ENCODE measurements at places on chromosomes 13 and 19.

- peak; percentile 19 for DNase-seq
These were observed 44.8 kb downstream of the ANKRD10 start for GRCh38 chr13:110869805-110870706.

- no peak for DNase-seq
These were observed 4.1 kb downstream of the IGFL4 start for GRCh38 chr19:46036744-46037128.

DNA sequence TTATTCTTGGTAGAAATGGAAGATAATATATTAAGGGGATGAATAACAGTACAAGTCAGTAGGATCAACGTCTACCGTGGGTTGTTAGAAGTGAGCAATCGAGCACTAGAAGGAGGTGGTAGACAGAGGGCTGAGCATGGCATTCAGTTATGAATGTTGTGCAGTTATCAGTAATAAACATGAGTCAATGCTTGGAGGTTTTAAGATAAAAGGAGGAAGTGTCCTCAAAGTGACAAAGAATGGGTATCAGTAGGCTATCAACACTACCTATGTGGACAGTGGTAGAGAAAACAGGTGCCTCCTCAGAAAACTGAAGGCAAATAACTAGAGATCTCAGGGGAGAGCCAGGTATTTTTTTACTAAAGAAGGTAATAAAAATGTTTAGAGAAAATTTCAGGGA, 1607.0 kb downstream of the PCDH9 start:
- no peak for DNase-seq

DNA sequence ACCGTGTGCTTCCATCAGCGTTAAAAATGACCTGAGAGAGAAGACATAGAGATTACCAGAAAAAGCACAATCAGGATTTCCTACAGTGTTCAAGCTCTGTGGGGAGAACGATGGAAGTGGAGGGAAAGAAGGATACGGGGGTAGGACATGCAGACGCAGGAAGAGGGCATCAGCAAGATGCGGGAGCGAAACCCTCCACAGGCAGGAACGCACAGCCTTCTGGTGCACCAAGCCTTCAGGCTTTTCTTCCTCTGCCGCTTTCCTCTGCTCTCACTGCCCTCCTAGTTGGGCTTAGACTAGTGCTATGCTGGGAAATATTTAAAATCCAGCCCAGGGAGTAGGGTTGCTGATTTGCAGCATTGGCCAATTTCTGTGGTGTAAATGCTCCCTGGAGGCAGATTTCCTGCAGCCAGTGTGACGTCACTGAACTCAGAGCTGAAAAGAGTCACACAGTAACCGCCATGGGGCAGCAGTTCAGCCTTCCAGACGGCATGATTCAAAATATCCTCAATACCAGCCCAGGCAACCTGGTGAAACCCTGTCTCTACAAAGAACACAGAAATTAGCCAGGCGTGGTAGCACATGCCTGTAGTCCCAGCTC, 205.1 kb upstream of the SOX1 start:
- no peak for DNase-seq

GRCh38 chr13:75136151-75136550, 345.8 kb downstream of the TBC1D4 start:
- no peak for DNase-seq

DNA sequence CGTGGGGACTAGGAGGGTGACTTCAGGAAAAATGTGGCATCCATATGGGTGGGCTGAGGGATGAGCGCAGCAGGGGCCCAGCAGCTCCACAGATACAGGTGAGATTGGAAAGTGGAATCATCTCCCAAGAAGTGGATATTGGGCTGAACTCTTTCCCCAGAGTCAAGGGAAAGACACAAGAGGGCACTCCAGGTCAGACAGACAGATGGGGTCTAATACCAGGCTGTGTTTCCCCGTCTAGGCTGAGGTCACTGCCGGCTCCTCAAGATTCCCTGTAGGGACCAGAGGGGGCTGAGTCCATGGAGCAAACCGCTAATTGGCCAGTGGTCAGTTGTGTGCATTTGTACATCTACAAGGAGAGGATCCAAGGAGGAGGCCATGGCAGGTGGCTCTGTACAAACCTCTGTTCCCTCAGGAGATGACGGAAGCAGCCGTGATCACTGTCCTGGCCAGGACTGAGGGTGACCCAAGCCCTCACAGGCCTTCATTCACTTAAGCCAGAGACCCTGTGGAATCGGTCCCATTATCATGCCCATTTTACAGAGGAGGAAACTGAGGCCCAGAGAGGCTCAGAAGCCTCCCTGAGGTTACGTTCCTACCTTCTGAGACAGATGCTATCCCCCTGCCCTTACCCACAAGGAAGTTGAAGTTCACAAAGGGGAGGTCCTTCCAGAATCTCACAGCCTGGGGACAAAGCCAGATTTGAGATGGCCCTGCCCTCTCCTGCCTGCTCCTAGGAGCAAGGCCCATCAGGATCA, 14.9 kb upstream of the IGLON5 start:
- DNase-seq, result no peak

DNA sequence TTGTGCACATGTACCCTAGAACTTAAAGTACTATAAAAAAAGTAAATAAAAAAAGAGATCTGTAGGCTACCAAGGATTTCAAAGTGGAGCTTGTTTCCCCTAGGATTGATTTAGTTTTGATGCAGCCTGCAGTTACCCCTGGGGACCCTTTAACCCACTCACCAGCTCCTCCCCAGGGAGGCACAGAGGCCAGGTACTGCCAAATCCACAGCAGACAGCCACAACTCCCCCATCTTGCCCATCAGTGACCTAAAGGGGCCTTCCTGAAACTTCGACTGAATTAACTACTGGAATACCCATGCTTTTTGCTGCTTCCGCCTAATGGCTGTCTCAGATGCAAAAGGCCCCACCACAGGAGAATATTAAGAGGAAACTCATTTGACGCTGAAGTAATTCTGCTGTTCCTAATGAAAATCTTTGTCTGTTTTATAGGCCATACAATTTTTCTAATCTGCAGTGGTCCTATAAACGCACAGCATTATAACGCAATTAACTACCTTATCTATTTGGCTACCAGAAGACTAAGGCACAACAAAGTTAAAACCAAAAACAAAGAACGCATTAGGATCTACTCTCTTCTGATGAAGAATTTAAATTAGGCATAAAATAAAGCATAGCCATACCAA, 95.0 kb downstream of the FOXO1 start:
- DNase-seq, result no peak

DNA sequence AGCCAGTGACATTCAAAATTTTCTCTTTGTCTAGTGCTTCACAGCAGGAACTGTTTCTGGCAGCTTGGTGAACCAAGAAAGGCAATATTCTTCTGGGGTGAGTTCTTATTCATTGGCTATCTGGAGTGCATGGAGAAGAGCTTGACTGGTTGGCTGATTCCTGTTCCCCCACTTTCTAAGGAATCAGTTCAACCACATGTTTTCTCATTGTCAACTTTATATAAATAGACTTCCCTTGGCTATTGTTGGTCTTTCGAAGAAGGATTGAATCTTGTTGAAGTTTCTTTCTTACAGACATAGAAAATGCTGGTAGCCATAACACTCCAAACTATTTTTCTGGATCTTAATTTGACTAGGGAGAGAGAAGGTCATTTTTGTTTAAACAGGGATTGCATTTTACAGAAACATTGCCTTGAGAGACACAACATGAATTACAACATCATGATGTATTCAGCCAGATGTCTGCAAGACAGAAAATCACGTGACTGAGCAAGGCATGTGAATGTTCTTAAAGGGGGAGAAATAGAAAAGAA, 85.2 kb downstream of the EDNRB start:
- no peak for DNase-seq

GRCh38 chr13:80126389-80127068, 214.4 kb downstream of the SPRY2 start:
- DNase-seq, result no peak

DNA sequence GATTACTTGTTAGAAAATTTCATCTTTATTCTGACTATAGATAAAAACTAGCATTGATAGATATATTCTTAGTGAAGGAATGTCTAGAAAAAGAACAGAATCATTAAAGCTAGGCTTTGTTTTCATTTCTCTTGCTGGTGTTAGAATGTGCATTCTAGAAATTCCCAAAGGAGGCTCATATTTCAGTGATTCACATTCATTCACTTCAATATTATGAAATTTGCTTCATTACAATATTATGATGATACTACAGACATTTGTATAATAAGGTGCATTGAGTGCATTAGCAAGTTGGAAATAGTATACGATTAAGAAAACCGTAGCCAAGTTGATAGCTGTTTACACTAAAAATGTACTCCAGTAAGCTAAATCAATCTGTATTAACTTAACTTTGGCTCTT, 70.7 kb upstream of the MYCBP2 start:
- DNase-seq, result no peak

GRCh38 chr13:48158915-48159314, 64.0 kb upstream of the MED4 start:
- no peak for DNase-seq

DNA sequence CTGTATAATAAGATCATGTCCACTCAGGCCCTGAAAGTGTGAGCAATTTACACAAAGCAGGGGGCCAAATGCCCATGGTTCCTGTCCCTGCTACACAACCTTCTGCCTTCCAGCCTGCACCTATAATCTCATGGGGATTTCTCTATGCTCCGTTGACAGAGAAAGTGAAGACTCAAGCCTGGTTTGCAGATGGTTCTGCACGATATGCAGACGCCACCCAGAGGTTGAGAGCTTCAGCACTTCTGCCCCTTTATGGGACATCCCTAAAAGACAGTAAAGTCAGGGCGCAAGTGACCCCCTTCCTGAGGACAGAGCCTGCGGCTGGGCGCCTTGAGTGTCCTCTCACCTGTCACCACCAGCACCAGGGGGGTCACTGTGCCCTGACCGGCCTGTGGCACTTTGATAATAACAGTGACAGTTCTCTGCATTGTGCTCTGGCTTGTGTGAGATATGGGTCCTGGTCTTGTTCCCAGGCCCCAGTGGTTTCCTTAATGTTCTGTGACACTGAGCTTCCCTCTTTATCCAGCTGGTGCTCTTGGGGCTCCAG, 15.1 kb downstream of the LILRA5 start:
- DNase-seq, result no peak

GRCh38 chr13:58566176-58566575, 934.6 kb downstream of the PCDH17 start:
- no peak for DNase-seq

DNA sequence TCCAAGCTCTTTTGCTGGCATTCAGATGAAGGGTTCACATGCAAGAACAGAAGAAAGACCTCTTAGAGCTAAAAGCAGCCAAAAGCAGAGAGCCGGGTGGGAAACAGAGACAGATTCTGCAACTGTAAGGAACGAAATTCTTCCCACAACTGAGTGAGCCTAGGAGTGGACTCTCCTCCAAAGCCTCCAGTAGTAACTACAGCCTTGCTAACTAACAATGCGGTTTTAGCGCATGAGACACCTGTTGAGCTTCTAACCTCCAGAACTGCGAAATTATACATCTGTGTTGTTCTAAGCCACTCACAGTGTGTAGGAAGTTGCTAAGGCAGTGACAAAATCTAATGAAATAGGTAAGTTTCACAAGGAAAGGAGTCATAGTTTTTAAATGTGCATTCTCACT, 98.1 kb upstream of the SLITRK1 start:
- DNase-seq, result no peak

DNA sequence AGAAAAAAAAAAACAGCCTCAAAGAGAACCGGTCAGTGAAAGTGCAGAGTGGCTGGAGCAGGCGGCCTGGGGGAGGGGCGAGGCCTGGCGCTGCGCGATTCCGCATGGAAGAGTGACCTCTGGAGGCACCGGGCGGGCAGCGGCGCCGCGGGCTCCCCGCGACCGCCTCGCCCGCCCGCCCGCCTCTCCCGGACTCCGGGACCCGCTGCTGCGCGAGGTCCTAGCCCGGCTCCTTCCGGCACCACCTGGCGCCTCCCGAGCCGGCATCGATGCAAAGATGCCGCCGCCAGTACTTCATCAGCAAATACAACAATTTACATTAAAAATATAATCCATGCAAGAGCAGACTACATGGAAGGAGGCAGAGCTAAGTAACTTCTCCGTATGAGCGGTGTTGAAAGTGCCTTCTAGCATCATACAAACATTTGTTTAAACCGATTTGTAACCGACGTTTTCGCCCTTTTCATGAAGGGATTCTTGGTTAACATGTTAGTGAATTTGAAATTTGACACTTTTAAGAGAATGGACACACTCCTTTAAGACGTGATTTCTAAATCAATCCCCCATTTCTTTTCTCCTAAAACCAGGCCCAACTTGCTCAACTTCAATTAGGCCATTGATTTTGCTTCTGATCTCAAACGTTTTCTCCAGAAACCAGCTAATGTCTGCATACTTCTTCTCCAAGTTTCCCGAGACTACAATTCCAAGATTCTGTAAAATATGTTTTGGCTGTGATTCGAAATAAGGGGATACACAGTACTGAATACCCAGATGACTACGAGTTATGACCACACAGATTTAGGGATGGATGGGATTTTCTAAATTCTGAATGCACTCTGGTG, 2.1 kb downstream of the EFNB2 start:
- no peak for DNase-seq

DNA sequence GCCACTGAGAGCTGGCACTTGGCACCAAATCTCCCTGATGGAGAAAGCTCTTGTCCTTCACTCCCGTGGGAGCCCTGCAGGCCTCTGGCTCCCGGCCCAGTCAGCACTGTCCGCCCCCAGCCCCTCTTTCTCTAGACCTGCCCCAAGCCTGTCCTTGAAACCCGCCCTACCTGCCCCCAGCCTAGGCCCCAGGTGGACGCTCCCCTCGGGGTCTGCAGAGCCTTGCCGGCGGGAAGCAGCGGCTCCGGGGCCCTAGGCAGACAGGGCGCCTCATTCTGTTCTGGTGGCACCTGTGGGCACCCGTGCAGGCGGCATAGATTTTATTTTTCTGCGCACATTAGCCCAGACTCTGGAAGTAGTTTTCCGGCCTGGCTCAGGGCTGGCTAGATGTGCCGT, 17.6 kb downstream of the IL17D start:
- no peak for DNase-seq

DNA sequence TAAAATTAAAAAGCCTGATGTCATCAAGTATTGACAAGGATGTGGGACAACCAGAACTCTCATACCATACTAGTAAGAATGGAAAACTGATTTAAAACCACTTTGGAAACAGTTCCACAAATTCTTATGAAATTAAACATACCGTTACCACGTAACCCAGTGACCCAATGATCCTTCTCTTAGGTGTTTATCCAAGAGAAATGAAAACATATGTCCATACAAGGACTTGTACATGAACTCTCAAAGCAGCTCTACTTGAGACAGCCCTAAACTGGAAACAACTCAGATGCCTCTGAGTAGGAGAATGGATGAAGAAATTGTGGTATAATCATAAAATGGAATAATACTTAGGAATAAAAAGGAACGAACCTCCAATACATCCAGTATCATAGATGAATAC, 27.6 kb downstream of the SLC6A16 start:
- no peak for DNase-seq

DNA sequence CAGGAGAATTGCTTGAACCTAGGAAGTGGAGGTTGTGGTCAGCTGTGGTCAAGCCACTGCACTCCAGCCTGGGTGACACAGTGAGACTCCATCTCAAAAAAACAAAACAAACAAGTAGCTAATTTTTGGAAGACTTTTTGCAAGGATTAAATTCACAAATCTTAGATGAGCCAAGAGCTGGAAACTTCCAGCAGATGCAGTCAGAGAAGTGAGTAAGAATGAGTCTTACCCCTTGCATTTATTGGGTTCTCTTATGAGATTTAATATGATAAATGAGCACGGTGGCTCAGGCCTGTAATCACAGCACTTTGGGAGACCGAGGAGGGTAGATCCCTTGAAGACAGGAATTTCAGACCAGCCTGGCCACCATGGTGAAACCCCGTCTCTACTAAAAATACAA, 44.9 kb upstream of the NBEA start:
- DNase-seq, result no peak

- no peak for DNase-seq
These were observed 1247.3 kb downstream of the SLITRK1 start for GRCh38 chr13:82634946-82635345.

GRCh38 chr19:29040951-29041350, 172.0 kb downstream of the UQCRFS1 start:
- DNase-seq, result no peak

- DNase-seq, result no peak
These were observed 692 bp downstream of the ZNF234 start for GRCh38 chr19:44142059-44142433.
